ENCODE measurements at places on chromosomes 7 and 10.

- peaks cover 3% of the 10 kb centered on the region for H3K4me1 ChIP-seq
- no peak overlapping the region for H3K27ac ChIP-seq
- DNase-seq = no peak
- no peak overlapping the region for H3K4me3 ChIP-seq
- no peaks in the 10 kb centered on the region for H3K36me3 ChIP-seq
Measured at GRCh38 chr10:73828161-73828560, 16.8 kb upstream of the NDST2 start.

GRCh38 chr7:149196705-149197171 lies 1.4 kb downstream of the ZNF282 start:
- peaks cover 26% of the 10 kb centered on the region for H3K4me1 ChIP-seq
- peak overlapping the region; percentile 99 for H3K4me3 ChIP-seq
- no peak for DNase-seq
- H3K27ac ChIP-seq = peak overlapping the region; percentile 90

GRCh38 chr10:113323985-113324384 lies 228.9 kb upstream of the HABP2 start:
- peaks cover 18% of the 10 kb centered on the region for H3K4me1 ChIP-seq
- no peak overlapping the region for H3K27ac ChIP-seq
- no peaks in the 10 kb centered on the region for H3K36me3 ChIP-seq
- no peak overlapping the region for H3K4me3 ChIP-seq
- no peak for DNase-seq
- no peaks in the 10 kb centered on the region for H3K27me3 ChIP-seq

GRCh38 chr7:44320794-44321371 lies 4.5 kb downstream of the CAMK2B start:
- no peak overlapping the region for H3K27ac ChIP-seq
- no peak overlapping the region for H3K4me3 ChIP-seq
- no peaks in the 10 kb centered on the region for H3K36me3 ChIP-seq
- DNase-seq = no peak
- peaks cover 3% of the 10 kb centered on the region for H3K4me1 ChIP-seq

DNA sequence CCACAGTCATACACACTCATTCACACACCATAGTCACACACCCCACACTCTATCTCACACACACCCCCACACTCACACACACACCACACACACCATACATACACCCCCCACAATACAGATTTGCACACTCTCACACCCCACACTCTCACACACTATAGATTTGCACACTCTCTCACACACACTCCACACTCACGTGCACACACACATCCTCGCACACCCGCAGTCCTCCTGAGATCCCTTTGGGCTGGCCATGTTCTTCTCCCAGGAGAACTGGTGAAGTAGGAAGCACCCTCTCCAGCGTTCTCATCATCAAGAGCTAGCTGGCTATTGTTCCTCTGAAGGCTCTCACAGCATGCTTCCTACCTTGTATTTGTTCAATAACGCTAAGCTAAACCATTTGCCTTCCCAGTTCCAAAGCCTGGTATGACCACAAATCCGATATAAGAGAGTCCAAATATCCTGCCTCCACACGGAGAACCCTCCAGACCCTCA lies 86.2 kb downstream of the HECW1 start:
- H3K4me3 ChIP-seq = no peak overlapping the region
- H3K27ac ChIP-seq = no peak overlapping the region
- H3K4me1 ChIP-seq = no peaks in the 10 kb centered on the region
- H3K36me3 ChIP-seq = no peaks in the 10 kb centered on the region

- H3K4me1 ChIP-seq = no peaks in the 10 kb centered on the region
- no peak for DNase-seq
- H3K4me3 ChIP-seq = no peak overlapping the region
- H3K27me3 ChIP-seq = no peaks in the 10 kb centered on the region
- no peak overlapping the region for H3K27ac ChIP-seq
Measured at GRCh38 chr7:120981888-120982615, 6.5 kb upstream of the CPED1 start.

DNA sequence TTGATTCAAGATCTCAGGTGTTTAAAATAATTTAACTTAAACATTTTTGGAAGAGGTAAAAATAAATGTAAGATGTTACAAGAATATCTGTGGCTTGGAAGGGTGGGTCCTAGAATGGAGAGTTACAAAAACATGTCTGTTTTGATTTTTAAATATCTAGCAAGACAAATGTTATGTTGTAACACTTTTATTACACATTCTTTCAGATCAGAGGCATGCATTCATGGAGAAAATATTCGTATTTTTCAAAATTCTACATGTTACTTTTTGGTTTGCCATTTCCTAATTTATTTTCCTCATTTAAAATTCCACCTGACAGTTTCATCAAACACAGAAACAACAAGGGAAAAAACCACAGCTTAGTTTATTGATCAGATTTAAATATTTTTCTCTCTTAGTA lies 10.0 kb downstream of the WBP1L start:
- H3K36me3 ChIP-seq = no peaks in the 10 kb centered on the region
- DNase-seq = no peak
- H3K4me3 ChIP-seq = no peak overlapping the region
- H3K27me3 ChIP-seq = no peaks in the 10 kb centered on the region

DNA sequence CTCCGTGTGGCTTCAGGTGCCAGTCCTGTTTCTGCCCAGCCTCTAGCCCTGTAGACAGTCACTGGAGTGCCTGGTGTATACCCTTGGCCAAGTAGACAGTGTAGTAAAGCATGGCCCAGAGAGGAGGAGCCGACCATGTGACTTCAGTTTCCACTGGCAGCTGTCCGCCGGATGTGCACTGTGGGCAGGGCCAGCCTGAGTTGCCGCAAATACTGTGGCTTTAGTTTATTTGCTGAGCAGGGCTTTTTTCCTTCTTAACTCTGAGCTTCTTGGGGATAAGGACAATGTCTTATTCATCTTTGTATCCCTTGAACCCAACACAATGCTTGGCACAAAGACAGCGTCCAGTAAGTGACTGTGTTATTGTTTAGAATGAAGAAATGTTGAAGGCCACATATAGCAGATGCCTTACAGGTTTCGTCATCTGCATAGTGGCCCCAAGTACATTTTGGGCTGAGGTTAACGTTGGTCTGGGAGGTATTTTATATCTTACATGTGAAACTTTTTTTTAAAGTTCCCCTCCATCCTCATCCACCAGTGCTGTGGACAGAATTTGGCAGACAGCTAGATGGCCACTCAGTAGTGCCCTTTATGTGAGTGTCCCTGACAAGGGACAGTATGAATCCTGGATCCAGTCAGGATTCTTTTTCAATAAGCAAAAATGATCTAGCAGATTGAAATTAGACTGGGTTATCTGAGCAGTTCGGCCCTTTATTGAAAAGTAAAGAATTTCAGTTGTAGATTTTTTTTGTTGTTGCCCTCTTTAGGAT lies 40.6 kb downstream of the CYP17A1 start:
- H3K4me3 ChIP-seq = no peak overlapping the region
- no peak for DNase-seq
- H3K36me3 ChIP-seq = no peaks in the 10 kb centered on the region
- peaks cover 94% of the 10 kb centered on the region for H3K4me1 ChIP-seq
- no peaks in the 10 kb centered on the region for H3K27me3 ChIP-seq
- peak overlapping the region; percentile 67 for H3K27ac ChIP-seq

GRCh38 chr7:21758286-21758685 lies 187.4 kb downstream of the CDCA7L start:
- no peak for DNase-seq
- no peaks in the 10 kb centered on the region for H3K4me1 ChIP-seq
- no peaks in the 10 kb centered on the region for H3K36me3 ChIP-seq
- H3K27me3 ChIP-seq = no peaks in the 10 kb centered on the region
- no peak overlapping the region for H3K4me3 ChIP-seq

DNA sequence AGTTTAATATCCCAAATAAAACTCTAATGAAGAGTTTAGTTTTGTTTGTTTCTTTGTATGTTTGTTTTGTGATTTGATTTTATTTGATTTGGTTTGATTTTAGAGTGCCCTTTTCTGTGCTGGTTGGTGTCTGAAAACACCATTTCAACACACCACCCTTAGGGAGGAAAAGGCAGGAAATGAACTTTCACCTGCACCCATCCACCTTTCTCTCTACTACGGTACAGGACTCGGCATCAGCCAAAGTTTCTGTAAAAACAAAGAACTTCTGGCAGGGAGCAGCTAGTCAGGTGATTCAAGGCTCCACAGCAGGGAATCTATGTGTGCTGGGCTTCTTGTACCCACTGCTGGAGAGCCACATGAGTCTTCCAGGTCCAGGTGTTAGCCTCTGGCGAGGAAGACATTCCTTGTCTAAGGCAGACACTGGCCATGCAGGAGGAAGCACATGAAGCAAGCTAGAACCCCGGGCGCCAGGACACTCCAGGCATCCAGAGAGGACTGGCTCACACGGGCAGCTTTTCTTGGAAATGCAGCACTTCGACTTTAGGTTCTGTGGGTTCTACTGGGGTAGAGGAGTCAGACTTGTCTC lies 22.1 kb upstream of the STK17A start:
- H3K36me3 ChIP-seq = no peaks in the 10 kb centered on the region
- no peak overlapping the region for H3K27ac ChIP-seq
- H3K4me1 ChIP-seq = no peaks in the 10 kb centered on the region

DNA sequence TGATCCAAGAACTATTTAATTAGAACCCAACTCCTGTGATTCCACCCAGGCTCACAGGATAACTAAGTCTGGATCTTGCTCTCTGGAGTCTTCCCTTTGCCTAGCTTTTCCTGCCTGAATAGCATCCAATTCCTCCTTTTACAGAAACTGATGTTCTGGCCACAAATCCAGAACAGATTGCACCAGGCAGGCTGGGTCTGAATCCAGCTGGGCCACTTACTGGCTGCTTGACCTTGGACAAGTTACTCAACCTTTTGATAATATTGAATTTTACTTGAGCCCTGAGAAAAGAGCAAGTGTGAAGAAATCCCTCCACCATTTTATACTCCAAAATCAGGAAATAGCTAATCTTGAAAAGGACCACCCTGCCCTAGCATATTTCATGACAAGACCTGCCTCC lies 55.5 kb upstream of the SLC35G1 start:
- H3K27me3 ChIP-seq = no peaks in the 10 kb centered on the region
- H3K27ac ChIP-seq = no peak overlapping the region
- H3K36me3 ChIP-seq = no peaks in the 10 kb centered on the region
- no peaks in the 10 kb centered on the region for H3K4me1 ChIP-seq
- H3K4me3 ChIP-seq = no peak overlapping the region
